Neural progenitor cell (in vitro differentiated cells): ENCODE measurements at places on chromosomes 12 and 14. TPM values are rescaled to one million over a fixed set of nuclear protein-coding genes. Genes with fewer than 3 reads are reported as not detected.

DNA sequence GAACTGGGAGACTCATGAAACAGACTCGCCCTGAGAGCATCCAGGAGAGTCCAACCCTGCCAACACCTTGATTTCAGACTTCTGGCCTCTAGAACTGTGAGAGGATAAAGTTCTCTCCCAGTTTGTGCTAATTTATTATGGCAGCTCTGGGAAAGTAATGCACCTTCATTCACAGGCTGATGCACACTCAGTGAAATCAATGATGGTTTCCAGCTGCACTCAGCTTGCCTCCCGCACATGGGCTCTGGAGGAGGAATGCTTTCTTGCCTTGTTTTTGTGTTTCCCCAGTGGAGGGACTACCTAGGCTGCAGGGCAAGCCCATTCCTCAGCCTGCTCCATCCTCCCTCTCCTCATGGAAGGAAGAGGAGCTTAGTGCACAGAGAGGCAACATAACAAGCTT lies 45.7 kb downstream of the TMEM132C start:
- no peak for DNase-seq

Gene FZD10
- total RNA-seq, result 0.11 and 0.81 TPM in 2 replicates

DNA sequence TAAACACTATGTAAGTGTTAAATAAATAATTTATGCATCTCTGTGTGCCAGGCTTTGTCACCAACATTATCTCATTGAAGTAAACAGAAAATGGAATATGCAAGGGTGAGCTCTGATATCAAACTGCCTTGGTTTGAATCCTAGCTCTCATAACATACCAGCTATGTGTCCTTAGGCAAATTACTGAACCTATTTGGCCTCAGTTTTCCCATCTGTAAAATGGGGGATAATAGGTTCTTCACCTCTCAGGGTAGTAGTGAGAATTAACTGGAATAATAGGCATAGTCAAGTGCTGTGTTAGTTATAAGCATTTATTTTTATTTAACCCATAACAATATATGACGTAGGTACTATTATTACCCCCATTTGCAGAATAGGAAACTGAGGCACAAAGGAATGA lies 190.8 kb upstream of the SRRM4 start:
- DNase-seq, result no peak

Gene ARHGDIB
- not detected in 2 replicates for total RNA-seq

GRCh38 chr12:41941079-41941478 lies 203.6 kb downstream of the GXYLT1 start:
- no peak for DNase-seq

Gene SARNP
- 166 and 266 TPM in 2 replicates for total RNA-seq

GRCh38 chr12:115412831-115413230 lies 728.9 kb upstream of the TBX3 start:
- no peak for DNase-seq
